ENCODE measurements at places on chromosomes 7 and 10.

DNA sequence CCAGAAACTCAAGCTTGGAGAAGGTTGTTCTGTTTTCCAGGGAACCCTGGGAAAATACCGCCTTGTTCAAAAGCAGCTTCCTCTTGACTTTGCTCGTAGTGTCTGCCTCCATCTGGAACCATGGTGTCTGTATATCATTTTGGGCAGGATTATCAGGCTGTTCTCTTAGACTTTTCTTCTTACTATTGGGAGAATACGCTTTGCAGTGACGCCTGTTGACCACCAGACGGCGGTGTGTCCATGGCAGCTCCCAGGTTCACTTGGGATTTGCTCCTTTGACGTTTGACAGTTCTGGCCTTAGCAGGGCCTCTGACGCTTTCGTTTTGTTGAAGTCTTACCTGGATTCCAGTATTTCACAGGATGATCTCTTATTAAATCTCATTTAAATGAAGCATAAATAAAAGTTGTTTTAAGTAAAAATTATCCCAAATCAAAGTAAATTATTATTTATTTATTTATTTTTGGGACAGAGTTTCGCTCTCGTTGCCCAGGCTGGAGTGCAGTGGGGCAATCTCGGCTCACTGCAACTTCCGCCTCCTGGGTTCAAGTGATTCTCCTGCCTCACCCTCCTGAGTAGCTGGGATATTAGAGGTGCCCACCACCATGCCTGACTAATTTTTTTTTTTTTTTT is 41.8 kb upstream of the GJD4 start:
- peak; percentile 38 for DNase-seq

- no peak for DNase-seq
Observed at GRCh38 chr7:51545131-51545530, 228.5 kb upstream of the COBL start.

GRCh38 chr10:121910673-121911420 is 17.0 kb downstream of the ATE1 start:
- no peak for DNase-seq

- DNase-seq = no peak
Observed at GRCh38 chr10:12237265-12238220, 41.6 kb downstream of the CDC123 start.

GRCh38 chr7:117809958-117810357 is 63.3 kb downstream of the CTTNBP2 start:
- DNase-seq = no peak

- no peak for DNase-seq
Observed at GRCh38 chr10:8402576-8402975, 348.1 kb downstream of the GATA3 start.
